Stimulated activated CD8-positive, alpha-beta memory T cell treated with anti-CD3 and anti-CD28 coated beads, Interleukin-15, amount 100 ng/mL, for 4 hours (primary cell): ENCODE measurements at places on chromosomes 6 and 20.

- DNase-seq = no peak
Observed at GRCh38 chr6:45376310-45377042, 1.3 kb downstream of the SUPT3H start.

DNA sequence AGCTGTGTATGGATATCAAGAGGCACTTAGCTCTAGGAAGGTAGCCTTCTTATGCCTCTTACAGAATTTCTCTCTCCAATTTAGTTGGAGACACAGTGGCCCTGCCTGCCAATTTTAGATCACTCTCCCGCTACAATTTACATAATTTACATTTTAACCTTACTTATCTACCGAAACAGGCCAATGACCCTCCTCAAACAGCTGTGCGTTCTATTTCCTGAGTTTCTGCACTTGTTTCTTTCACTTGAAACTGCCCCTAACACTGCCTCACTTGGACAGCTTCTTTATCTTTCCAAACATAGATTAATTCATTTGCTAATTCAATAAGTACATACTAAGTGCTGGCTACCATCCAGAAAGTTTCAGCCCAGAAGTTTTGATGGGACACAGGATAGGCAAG lies 52.9 kb upstream of the HDDC2 start:
- DNase-seq = no peak

DNA sequence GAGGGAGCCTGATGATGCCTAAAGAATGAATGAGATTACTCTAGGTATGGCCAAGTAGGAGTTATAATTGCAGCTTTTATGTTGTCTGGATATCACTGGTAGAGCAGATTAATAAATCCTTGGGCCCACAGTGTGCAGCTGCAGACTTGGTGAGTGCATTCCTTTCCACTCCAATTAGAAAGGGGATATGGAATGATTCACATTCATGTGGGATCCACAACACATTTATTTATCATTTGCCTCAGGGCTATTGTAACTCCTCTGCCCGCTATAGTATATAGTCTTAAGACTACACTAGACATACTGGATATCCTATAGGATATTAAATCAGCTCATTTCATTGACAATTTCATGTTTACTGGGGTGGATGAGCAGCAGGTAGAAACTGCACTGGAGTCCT lies 11.6 kb upstream of the HLA-G start:
- no peak for DNase-seq

DNA sequence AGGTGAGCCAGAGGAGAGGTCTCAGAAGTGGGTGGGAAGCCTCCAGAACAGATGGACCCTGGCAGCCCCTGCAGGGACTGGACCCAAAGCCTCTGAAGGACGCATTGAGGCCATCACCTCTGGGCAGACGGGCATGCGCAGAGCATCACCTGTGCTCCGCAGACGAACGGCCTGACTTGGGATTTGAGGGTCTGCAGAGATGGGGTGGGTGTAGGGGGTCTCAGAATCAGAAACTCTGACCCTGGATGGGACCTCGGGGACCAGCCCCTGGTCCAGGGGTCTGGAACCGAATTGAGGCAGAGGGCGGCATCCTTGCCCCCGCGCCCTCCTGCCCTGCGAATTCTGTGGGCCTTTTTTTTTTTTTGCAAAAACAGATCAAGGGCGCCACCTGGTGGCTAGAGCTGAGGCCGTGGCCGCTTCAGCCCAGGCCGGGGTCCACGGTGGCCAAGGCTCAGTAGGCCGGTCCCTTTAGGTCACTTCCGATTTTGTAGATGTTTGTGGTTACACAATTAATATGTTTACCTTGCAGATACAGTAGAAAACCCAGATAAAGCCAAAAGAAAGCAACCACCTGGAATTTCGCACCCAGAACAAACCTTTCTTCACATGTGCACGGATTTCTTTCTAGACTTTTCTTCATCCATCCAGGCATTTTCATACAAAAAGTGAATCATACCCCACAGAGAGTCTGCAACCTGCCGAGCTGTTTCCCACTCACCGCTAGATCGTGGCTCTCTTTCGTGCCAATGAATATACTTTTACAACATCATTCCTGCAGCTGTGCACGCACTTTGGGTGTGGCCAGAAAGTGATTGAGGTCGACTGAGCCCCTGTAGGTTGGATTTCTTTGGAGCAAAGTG lies 25.9 kb downstream of the ZBP1 start:
- DNase-seq = no peak

DNA sequence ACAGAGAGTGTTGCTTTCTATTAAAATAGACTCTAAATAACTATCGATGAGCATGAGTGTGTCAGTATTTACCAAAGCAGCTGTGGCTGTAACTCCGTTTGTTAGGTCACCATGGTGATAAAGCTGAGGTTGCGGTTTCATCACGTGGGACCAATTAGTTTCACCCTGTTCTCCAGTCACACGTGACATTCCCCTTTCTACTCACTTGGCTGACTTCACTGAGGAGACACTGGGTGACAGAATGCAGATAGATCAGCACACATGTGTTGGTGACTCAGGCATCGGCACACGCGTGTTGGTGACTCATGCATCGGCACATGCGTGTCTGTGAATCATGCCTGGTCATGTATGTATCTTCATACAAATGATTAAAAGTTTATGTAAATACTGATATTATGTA lies 285.4 kb downstream of the THBS2 start:
- DNase-seq = no peak

GRCh38 chr6:109458774-109459531 lies 3.4 kb upstream of the MICAL1 start:
- no peak for DNase-seq

DNA sequence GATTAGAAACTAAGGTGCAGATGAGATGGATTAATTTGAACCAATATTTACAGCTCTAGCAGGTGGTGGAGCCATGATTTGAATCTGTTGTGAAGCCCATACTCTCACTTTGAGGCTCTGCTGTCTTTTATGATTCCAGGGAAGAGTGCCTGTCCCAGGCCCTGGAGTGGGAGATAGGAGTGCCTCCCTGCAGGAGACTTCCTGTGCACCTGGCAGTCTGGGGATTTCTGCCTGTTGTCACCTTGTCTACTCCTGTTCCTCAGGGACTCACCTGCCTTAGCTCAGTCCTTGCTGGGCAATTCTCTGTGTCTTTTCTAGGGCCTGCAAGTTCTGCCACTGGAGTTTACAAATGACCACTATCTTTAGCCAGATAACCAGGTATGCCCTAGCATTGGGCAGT lies 46.3 kb downstream of the SCAND1 start:
- DNase-seq = no peak

DNA sequence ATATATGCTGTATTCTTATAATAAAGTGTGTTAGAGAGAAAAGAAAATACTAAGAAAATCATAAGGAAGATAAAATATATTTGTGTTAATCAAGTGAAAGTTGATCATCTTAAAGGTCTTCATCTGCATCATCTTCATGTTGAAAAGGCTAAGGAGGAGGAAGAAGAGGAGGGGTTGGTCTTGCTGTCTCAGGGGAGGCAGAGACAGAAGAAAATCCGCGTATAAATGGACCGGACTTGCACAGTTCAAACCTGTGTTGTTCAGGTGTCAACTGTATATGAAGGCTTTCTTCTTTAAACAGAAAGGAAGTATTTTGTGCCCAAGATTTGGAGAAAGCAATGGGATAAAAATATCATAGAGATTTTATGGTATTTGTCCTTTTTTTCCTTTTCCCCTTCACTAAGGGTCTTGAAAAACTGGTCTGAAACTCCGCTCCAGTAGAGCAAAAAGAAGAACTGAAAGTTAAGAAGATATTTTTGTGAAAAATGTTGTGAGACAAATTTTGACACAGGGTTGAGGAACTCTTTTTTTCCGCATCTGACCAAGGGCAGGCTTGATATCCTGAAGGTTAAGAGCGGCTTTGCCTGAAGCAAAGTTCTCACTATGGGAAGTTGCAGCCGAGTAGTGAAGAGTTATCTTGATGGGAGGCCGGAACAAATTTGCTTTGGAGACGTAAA lies 350.7 kb downstream of the LAMA2 start:
- DNase-seq = no peak

GRCh38 chr6:22432060-22432459 lies 135.2 kb upstream of the PRL start:
- no peak for DNase-seq

DNA sequence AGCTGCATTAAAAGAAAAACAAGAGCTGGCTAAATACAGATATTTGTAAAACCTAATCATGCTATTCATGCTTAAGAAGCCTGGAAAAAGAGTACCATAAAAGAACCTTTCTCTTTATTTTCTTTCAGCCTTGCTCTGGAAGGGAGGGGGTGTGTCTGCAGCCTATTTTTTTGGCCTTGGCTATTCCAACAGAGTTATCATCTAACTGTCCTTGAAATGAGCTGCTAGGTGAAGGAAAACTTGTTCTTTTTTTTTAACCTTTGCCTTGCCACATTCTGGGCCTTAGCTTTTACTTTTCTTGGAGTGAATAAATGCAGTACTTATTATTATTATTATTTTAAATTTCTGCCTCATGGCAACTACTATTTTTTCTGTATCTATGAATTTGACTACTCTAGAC lies 224.9 kb upstream of the SYNCRIP start:
- DNase-seq = no peak

DNA sequence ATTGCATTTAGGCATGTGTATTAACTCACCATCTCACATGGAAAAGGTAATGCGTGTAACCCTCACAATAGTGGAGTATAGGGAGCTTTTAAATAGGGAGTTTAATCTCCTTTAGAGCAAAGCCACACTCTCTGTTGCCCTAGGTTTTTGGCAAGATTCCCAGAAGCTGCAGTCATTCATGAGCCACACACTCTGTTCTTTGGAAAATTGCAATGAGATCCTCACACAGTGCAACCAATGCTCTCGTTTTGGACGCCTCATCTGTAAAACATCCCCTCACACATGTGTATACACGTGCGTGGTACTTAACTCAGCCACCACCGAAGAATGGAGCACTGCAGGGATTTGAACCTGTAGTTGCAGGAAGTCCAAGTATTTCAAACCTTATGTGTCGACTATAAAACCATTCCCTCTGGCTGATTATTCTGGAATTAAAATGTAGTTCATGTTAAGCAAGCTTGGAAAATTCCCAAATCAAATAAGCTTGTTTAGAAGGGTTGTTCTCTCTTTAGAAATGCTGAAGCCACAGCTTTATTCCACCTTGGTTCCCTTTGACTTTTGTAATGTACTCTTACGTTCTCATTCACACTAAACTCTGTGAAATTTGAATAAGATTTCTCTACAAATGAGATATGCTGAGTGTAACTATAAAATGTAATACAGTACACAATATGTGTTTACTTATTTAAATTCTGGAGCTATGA lies 489.8 kb upstream of the MANEA start:
- DNase-seq = no peak

- DNase-seq = no peak
Observed at GRCh38 chr6:107369493-107369892, 89.9 kb downstream of the PDSS2 start.

- no peak for DNase-seq
Observed at GRCh38 chr6:153125032-153125431, 6.0 kb downstream of the RGS17 start.

DNA sequence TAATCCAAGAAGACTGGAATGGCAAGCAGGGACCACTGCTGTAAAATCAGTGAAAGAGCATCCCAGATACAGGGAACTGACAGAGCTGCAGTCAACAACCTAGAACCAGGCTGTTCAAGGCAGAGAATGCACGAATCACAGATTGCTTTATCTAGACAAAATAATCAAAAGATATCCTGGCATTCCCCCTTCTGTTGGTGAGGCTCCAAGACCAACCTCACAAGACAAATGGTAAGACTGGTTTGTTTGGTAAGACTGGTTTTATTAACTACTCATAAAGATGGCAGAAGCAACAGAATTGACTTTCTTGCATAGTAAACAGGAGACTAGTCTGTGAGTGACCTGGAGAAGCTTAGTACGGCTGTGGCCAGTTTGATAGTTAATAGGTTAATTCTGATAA lies 88.8 kb upstream of the AHI1 start:
- DNase-seq = no peak

- DNase-seq = no peak
Observed at GRCh38 chr6:38968702-38969149, 79.9 kb upstream of the GLP1R start.

DNA sequence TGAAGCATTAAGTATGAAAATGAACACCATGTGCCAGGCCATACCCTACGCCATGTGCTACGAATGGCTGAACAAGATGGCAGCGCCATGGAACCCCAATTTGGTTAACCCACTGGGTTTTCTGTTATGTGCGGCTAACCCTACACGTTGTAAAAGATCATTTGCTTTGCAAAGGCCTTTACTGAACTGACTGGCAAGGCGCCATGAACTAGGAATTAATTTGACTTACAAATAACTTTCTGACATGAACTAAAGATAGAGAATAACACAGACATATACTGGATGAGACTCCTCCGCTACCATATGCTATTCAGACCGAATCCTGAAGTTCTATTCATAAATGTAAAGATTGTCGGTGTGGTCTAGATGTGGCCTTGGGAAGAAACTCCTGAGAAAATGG lies 3.9 kb downstream of the CNKSR3 start:
- DNase-seq = no peak

GRCh38 chr6:53573299-53573698 lies 28.4 kb upstream of the GCLC start:
- DNase-seq = no peak

- peak; percentile 65 for DNase-seq
Observed at GRCh38 chr6:31897612-31898382, at the start of gene EHMT2. Gene EHMT2, minus strand, starts transcription at chr6:31897698. Its CDS starts 21 bp downstream, at chr6:31897677.

DNA sequence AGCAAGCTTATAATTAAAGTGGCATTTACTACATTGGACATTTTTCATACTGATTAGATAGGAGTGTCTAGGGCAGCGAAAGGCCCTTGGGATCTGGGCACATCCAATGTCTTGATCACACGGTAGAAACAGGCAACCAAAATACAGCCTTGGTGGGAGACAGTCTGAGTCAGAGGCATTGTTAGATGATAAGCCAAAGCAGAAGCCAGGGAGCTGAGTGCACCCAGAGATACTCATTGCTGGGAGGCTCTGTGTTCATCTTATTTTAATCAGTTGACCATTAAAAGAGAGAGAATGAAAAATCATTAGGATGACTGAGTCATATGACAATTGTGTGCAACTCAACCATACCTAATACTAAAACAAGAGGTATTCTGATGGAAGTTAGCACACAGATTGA lies 109.5 kb downstream of the LCA5 start:
- DNase-seq = no peak

- DNase-seq = no peak
Observed at GRCh38 chr6:150661216-150662007, 61.7 kb downstream of the PLEKHG1 start.

- peak; percentile 25 for DNase-seq
Observed at GRCh38 chr20:45934046-45934585, 367 bp upstream of the PCIF1 start.

- no peak for DNase-seq
Observed at GRCh38 chr6:50214937-50215336, 165.2 kb upstream of the DEFB112 start.

- no peak for DNase-seq
Observed at GRCh38 chr6:122653094-122653493, 42.9 kb downstream of the PKIB start.

- DNase-seq = no peak
Observed at GRCh38 chr6:44680202-44680720, 292.8 kb downstream of the CDC5L start.

GRCh38 chr20:37928996-37929682 lies 26.2 kb downstream of the VSTM2L start:
- no peak for DNase-seq

GRCh38 chr6:13427316-13427715 lies 60.1 kb downstream of the GFOD1 start:
- no peak for DNase-seq

- no peak for DNase-seq
Observed at GRCh38 chr20:51206032-51206662, 183.2 kb upstream of the KCNG1 start.

- no peak for DNase-seq
Observed at GRCh38 chr6:11500008-11500407, 37.5 kb upstream of the TMEM170B start.
